ENCODE measurements at places on chromosomes 7 and 10.

DNA sequence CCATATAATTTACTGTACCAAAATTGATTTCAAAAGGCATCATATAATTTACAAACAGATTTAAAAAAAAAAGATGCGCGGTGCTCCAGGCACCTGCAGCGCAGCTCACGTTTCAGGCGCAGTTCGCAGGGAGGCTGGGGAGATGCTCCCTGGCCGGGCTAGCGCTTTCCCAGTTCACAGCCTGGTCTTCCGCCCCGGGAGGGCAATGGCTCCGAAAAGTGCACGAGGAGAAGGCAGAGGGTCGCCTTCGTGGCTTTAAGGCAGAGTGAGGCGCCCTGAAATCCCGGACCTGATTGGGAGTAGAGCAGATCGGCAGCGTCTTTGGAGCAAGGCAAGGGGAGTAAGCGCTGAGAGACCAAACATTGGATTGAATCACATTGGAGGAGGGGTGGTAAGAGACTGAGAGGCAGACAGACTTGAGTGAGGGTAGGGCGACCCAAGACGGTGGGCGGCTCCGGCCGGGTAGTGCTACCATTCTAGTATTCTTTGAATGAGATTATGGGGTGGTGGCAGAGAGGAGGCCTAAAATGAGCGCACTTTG, 1.5 kb downstream of the NEUROG3 start:
- no peak for DNase-seq

- DNase-seq: no peak
Observed at GRCh38 chr10:3778692-3779157, 6.3 kb downstream of the KLF6 start.

- no peak for DNase-seq
Observed at GRCh38 chr10:125802739-125803138, 20.3 kb downstream of the UROS start.

DNA sequence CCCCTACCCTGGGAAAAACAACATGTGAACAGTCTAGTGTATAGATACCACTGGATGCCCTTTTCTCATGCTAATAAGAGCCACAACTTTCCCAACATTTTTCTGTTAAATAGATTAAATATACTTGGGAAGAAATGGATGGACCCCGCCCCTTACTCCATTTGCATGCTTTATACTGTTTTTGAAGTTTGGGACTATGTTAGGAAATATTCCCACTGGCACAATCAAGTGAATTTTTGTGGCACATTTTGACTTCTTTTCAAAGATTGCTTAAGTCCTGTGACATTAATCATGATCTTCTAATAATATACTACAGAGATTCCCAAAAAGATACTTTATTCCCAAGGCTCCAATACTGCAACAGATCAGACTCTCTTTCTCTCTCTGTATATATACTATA, 216.6 kb downstream of the TWIST1 start:
- no peak for DNase-seq

DNA sequence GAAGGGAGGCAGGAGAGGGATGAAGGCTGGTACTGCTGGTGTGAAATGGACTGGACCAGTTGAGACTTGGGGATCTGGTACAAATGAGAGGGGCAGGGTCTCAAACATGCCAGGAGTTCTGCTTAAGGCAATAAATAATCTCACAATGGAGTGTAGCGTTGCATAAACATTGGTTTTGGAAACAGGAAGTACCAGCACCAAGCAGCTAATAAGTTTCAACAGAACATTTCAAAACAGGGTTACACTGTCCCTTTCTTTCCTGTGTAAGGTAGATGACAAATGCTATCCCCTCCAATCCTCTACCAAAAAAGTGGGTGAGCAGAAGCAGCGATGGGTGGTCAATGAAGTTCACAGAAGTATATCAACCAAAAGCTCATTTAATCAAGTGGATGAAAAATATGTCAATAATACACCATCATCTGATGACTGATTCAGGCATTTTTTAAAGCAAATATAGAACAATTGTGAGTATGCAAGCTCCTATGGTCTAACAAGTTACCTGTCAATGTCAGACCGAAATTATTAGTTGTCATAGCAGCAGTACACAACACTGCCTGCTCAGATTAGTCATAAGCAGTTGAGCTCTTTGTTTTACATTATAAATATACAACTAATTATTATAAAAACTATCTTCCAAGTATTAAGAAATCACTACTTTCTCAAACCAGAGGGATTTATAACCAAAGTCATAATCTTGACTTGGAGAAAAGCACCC, 220.0 kb downstream of the FAM107B start:
- DNase-seq: no peak

DNA sequence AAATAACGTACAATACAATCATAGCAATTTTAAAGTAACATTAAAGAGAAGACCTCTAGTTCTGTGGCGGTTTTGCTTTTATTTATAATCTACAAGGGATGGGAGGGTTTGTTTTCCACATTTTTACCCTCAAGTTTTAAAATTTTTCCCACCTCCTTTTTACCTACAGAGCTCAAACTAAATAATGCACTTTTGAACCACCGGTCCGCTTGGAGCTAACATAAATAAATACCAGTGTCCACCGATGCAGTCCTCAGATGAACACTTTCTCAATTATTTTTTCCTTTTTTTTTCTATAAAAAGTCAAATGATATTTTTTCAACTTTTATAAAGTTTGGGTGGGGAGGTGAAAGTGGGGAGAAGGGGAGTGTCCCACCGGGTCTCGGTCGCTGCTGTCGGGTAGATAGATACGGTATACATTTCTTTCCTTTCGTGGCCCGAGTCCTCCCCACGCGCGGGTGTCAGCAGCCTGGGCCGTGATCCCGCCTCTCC, 3.3 kb downstream of the ZNF503 start:
- no peak for DNase-seq

DNA sequence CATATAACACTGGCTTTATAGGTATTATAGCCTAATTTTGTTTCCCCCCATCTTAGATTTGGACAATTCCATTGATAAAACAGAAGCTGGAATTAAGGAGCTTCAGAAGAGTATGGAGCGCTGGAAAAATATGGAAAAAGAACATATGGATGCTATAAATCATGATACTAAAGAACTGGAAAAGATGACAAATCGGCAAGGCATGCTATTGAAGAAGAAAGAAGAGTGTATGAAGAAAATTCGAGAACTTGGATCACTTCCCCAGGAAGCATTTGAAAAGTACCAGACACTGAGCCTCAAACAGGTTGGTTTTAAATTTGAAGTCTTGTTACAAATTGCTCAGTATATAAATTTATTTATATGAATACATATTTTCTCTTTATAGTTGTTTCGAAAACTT, 34.1 kb downstream of the SMC3 start:
- DNase-seq: no peak

DNA sequence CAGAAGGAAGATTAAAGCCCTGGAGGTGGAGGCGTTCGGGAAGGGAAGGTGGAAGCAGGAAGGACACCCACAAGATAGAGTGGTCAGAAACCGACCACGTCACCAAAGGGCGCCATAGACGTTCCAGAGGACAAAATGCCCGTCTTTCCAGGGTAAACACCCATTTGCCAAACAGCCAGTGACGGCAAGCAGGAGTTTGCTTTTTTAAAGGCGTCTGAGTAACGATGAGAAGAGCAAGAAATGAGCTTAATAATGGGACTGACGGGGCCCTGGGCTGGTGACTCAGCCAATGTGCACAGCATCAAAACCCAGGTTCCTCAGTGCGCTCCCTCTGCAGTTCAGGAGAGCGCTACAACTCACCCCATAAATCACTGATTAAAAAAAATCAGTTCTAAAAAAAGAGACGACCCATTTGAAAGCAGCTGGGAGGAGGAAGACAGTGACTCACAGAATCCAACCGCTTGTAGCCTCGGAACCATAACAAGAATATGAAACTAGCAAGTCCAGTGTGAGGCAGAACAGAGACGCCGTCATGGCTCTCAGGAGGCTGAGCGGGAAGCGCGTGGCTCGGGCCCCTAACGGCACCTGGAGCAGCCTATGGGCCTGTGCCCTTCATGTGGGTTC, 5.9 kb downstream of the DIP2C start:
- DNase-seq: no peak

DNA sequence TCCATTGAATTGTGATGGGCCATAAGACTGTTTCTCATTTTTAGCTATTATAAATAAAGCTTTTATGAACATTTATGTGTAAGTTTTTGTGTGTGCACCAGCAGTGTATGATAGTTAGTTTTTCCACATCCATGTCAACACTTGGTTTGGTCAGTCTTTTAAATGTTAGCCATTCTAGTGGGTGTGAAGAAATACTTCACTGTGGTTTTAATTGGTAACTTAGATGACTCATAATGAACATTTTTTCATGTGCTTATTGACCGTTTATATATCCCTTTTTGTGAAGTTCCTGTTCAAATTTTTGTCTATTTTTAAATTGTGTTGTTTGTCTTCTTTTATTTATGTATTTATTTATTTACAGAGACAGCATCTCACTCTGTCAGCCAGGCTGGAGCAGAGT, 23.6 kb upstream of the PDK4 start:
- DNase-seq: no peak

DNA sequence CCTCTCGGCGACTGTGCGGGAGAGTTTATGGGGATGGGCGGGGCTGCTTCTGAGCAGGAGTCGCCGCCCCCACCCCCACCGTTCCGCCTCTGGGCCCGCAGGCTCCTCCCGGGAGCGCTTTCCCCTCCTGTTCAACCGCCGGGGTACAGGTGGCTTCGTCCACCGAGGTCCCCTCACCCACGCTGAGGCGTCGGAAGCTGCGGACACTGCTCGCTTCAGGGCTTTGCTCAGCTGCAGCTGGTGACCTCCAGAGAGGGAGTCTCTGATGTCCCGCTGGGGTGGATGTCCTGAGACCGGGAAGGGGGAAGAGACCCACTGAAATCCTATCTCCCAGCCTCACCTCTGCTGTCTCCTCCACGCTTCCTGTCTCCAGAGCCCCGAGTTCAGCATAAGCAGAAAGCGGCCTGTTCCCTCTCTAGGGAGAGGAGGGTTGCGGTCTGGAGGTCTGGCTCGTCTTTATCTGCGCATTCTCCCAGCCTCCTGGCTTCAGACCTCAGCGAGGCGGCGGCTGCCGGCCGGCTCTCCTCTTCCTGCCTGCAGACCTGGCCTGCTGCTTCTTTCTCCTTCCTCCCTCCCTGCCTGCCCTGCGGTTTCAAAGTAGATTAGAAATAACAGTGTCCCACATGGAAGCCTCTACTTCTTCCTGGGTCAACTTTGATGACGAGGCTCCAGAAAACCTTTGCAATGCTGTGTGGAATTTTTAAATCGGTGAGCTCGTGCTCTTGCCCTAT, 1.8 kb downstream of the CYP2E1 start:
- DNase-seq: no peak

DNA sequence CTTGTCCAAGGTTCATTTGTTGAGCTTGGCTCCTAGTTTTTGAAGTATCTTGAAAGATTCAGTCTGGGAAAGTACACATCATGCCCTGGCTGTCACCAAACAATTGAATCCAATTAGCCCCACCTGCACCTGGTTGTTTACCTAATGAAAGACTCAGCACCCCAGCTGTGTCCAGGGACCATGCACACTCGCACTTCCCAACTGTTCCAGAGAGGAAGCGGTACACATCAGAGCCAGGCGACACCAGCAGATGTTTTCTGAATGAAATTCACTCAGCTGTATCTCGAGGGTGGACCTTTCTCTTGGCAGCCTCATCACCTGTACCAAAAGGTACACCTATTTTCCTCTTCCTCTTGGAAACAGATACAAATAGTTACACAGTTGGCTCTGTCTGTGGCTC, 216.4 kb upstream of the LRGUK start:
- no peak for DNase-seq

- DNase-seq: no peak
Observed at GRCh38 chr7:75869776-75870379, 9.0 kb upstream of the RHBDD2 start.

DNA sequence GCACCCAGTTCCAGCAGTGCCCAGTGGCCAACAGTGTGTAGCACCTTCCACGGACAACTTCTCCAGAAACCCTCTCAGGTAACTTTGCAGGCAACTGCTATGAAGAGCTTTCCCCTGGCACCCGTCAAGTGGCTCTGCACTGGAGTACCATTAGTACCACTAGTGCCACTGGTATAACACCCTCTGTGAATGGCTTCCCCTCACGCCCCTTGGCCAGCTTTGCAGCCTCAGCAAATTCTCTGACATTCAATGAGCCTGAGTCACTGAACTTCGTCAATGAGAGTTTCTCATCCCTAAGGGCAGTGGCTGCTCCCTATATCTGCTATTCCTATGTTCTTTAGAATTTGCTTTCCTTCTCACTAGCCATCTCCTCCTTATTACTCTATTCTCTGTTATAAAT, 7.6 kb upstream of the HERPUD2 start:
- no peak for DNase-seq

GRCh38 chr7:97639036-97639435, 92.8 kb upstream of the TAC1 start:
- DNase-seq: no peak

- no peak for DNase-seq
Observed at GRCh38 chr10:34740321-34740720, 74.8 kb downstream of the PARD3 start.

DNA sequence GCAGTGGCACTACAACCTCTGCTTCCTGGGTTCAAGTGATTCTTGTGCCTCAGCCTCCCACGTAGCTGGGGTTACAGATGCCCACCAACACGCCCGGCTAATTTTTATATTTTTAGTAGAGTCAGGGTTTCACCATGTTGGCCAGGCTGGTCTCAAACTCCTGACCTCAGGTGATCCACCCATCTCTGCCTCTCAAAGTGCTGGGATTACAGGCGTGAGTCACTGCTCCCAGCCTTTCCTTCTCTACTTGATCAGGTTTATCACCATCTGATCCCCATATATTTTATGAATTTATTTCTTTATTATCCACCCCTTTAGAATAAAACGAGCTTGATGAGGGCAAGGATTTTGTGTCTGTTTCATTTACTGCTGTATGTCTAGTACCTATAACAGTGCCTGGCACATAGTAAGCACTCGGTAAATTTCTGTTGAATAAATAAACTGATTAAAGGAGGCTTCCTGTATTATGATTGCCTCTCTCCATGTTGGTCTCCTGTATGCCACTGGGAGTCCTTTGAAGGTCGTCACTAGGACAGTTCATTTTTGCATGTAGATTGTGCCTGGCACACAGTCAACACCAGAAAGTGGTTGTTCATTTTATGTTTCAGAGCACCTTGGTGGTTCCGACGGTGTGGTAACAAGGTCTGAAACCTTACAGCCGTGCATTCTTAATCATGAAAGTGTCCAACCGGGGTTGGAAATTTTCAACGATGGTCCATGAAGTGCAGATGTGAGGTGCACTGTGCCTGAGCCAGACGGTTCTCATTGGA, 9.6 kb upstream of the EIF3A start:
- no peak for DNase-seq
